Right renal cortex interstitium (tissue), 3 donors: ENCODE measurements at places on chromosomes 6 and 20.

GRCh38 chr6:170251776-170252571 is 38.9 kb downstream of the DLL1 start:
- DNase-seq: no peak

GRCh38 chr20:63082308-63082938 is 75.7 kb upstream of the BHLHE23 start:
- no peak for DNase-seq

- no peak for DNase-seq
Measured at GRCh38 chr6:17240803-17241500, 40.2 kb upstream of the RBM24 start.

DNA sequence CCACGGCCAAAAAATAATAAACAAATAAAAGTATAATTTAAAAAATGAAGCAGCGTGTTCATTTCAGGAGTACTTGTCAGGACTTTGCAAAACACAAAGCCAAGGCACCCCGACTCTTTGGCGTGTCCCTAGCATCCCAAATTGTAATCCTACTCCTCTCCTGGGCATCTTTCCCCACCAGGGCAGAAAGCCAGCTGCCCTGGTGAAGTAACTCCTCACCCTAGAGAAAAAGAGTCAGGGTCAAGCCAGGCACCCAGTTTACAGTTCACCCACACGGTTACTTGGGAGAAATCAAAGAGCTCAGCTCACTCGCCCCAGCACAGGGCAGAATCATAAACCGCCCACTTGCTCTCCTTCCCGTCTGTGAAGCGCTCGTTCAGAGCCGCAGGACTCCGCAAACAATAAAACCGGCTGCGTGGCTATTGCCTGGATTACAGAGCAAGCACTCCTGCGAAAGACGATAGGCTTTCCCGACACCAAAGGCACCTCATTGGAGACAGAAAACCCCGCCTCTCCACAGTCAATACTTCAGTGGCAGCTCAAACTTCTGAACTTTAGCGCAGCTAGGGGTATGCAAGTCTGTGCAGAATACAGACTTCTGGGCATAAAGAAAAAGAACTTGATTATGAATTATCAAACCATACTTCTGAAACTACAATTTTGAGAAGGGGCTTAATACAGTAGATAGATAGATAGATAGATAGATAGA is 73.0 kb upstream of the NHSL1 start:
- DNase-seq: no peak
